ENCODE measurements at places on chromosomes 4 and X.

GRCh38 chr4:37889849-37890800, 759 bp upstream of the TBC1D1 start:
- no peak for DNase-seq

DNA sequence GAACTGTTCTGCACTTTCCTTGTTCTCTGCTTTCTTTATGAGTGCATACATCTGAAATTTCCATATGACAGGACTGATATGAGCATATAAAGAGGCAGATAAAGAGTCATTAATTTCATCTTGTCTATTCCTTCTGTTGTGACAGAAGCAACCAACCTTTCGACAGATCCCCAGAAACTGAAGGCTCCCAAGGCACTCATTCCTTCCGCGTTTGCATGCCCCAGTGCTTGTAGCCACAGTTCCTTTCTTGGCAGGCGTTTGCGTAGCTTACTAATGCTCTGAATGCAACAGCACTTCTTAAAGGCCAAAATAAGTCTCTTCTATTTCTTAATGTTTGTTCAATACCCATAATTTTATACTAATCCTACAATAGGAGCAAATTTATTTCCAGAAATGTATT, 94.0 kb upstream of the TBL1X start:
- no peak for DNase-seq

DNA sequence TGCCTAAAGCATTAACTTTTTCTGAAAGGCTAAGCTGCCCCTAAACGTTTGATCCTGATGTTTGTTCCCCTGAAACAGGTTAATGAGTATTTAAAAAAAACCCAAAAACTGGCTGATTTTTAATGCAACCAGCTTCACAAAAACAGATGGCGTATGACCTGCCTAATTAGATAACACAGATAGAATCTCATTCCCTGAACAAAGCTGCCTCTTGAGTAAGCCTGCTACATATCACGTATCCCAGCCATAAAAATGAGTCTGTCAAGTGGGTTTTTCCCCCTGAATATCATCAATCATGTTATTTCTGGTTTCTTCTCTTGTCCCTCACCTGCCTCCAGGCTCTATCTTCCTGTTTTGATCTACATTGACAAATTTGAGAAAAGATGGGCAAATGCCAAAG, 154.2 kb upstream of the FAM9B start:
- DNase-seq: no peak

DNA sequence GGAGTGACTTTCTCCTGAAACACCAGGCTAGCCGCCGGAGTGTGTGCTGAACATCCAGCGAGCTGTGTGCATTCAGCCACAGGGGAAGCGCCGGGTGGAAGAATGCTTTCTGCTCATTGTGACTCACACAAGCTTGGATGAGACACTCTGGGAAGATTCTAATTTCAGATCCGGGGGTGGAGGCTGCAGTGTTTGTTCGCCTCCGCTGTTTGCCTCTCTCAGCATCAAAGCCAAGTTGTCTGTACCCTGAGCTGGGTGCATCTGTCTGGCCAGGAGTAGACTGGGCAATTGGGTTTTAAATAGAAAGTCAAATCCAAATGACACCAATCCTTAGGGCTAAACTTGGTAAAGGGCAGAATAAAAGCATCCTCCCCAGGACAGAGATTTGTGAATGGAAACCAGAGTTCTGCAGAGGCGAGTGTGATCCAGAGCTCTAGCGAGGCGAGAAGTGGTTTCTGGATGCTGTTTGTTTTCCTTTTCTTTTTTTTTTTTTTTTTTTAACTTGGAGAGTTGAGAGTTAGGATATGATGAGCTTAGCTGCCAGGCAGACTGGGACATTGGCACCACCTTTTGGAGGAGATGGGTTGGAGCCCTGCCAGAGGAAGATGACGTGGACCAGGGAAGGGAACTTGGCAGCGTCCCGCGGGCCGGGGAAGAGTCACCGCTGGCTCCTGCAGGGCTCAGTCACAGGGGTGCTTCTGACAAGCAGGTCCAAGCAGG, 196.0 kb upstream of the PSAPL1 start:
- no peak for DNase-seq

DNA sequence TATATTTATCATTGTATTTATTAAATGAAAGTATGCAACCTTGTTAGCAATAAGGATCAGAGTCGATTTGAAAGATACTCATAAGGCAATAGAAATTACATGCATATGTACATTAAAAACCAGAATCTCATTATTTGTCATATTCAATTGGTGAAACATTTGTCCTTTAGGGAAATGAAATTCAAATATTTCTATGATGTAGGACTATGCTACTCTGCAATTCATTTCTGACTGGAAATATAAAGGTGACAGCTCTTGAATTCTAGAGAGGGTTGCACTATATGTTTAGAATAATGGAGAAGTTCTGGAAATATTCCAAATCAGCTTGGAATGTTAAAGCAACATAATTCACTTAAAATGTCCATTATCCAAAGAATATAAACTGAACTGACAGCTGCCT, 1519.8 kb downstream of the ARAP2 start:
- DNase-seq: no peak

DNA sequence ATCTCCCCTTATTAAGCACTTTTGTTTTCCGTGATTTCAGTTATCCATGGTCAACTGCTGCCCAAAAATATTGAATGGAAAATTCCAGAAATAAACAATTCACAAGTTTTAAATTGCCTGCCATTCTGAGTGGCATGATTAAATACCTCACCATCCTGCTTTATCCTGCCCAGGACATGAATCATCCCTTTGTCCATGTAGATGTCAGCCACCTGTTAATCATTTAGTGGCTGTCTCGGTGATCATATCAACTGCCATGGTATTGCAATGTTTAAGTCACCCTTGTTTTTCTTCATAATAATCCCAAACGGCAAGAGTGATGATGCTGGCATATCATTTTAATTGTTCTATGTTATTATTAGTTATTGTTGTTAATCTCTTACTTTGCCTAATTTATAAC, 79.8 kb upstream of the LHFPL1 start:
- no peak for DNase-seq

DNA sequence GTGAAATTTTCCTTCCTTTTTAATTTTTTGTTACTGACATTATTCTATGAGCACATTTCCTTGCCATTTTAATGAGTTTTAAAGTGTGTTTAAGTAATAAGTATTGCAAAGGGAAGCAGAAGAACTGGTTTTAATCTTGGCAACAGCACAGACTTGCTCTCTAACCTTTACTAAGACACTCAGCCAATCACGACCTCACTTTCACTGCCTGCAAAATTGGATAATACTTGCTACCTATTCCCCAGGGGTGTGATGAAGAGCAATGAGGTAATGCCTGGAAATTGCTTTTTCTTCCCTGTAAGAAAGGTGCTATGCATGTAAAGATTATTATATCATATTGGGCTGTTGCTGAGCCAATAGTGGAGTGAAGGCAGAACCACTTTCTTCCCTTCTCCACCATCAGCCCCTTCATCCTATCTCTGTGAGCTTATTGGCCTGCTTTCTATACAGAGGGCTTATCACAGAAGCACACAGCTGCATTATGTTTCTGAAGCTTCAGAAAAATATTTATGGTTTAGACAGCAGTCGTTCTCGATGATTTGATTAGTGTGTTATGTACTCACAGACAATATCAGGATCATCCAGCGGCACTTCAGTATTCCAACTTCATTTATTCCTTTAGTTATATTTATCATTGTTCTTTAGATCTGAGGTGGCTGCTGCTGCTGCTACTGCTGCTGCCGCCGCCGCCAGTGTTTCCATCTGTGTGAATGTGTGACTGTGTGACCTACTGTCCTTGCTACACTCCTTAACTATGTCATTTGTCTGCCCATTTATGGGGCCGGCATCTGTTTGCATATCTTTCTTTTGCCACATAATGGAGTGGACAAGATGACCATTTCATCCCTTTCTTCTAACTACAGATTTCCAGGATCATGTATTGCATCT, 255.1 kb downstream of the C4orf33 start:
- DNase-seq: no peak

DNA sequence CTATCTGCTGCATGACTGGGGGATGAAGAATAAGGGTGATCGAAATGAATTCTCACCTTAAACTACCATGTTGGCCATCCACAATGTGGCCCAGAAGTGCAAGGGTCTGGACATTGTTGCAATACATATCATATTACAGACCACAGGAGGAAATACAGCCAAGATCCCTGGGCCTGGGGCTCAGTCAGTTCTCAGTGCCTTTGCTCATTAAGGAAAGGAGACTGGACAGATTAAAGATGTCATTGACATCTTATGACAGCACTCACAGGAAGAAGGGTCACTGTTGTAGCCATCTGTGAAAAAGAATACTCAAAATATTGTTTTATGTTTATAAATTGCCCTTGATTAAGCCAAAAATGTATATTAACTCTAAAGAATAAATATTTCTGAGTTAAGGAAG, 1345.2 kb downstream of the FSTL5 start:
- no peak for DNase-seq

DNA sequence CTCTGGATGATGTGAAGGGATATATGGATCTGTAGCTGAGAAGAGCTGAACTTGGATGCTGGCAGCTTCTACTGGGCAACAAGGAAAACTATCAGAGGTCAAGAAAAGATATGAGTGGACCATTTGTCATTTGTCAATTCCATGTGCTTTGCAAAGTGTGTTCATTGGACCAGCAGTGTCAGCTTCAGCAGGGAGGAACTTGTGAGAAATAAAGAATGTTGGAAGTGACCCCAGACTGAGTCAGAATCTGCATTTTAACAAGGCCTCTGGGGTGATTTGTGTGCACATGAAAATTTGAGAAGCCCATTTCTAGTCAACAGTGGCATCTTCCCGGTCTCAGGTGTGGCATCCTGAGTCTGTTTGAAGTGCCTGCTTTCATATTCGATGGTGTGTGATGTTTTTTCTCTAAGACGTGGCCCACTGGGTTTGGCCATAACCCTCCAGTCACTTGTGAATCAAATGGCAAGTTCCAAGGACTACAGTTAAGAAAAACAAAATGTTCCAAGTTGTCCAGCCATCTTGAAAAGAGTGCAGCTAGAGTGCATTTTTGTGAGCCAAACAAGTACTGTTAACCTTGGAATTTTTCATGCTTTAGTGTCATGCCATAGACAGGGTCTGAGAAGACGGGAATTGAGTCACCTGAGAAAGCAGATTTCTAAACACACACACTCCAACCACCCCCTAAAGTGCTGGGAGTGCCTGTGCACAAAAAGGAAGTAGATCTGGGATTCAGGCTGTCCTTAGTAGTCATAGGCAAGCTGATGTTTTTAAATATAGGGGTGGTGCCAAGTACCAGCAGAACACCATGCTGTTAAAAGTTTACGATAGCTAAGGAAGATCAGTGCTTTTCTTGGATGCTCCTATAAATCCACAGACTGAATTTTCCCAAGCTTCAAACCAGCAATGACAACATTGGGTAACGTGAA, 26.4 kb downstream of the GPM6B start:
- DNase-seq: no peak

GRCh38 chr4:155543126-155543765, 123.4 kb upstream of the GUCY1A1 start:
- no peak for DNase-seq

DNA sequence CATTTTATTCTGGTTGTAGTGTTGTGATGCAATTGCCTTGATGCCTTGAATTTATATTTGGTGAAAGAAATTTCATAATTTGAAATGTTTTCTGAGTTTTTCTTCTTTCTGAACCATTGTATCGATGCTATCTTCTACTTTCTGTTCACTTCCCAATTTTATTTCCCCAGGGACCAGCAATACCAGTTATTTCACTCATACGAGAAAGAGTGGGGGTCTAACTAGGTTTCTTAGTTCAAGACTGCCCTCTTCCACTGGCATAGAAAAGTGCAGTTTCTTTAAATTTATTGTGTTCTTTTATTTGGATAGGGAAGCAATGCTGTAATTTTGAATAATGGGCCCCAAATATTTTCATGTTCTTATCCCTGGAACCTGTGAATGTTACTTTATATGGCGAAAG, 544.0 kb upstream of the ADGRL3 start:
- no peak for DNase-seq

- DNase-seq: no peak
Observed at GRCh38 chr4:73212982-73213730, 45.4 kb downstream of the ANKRD17 start.

- DNase-seq: no peak
Observed at GRCh38 chr4:31234901-31235300, 514.7 kb downstream of the PCDH7 start.

DNA sequence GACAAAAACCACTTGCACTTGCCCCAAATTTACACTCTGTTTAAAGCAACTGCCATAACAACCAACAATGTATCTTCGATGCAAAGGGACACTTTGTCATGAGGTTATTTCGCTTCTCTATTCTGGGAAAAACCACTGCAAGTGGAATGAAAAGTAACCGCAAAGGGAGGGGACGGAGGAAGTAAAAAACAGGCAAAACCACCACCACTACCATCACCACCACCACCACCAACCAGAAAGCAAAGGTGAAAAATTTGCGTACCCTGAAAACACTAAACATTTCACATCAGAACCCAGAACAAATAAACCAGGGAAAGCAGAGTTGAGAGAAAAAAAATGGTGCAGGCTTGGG, 1.2 kb upstream of the N4BP2 start:
- no peak for DNase-seq

- DNase-seq: no peak
Observed at GRCh38 chrX:55135171-55135570, 46.4 kb downstream of the PAGE2 start.

DNA sequence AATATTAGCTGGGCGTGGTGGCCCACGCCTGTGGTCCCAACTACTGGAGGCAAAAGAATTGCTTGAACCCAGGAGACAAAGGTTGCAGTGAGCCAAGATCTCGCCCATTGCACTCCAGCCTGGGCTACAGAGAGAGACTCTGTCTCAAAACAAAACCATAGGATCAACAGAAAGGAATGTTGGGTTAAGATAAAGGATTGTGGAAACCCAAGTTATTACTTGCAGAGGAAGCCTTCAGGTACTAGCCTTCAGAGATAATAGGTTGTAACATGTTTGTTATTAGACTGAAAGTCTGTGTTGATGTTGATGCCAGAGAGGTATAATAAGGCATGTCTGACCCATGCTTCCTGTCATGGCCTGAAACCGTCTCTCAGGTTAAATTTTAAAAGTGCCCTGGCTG, 16.9 kb downstream of the SSX5 start:
- DNase-seq: no peak

GRCh38 chr4:141195095-141195707, 25.5 kb upstream of the ZNF330 start:
- no peak for DNase-seq

GRCh38 chrX:121504153-121504552, 456.7 kb downstream of the GLUD2 start:
- no peak for DNase-seq

DNA sequence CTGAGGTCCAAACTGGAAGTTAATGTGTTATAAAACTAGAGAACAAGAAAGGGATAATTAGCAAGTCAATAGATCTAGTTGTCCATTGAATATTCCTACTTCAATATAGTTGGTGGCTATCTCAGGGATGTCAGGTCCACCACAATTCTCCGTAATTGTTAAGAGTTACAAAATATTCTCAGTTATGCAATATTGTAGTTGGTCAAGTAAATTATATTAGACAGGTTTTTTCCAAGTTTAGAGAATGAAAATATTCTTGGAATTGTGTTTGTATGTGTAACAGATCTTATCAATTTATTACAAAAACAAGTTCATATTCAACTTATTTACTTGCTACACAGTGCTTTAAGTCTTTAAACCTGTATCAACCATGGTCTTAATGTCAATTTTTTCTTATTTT, 547.4 kb downstream of the SPRY1 start:
- no peak for DNase-seq

Data from stimulated activated CD4-positive, alpha-beta T cell treated with anti-CD3 and anti-CD28 coated beads, Interleukin-1b, Interleukin-23, amount 100 ng/mL, for 1 hour (primary cell).